Spleen (tissue), 13 donors: ENCODE measurements at places on chromosomes 4 and X. TPM values are rescaled to one million over a fixed set of nuclear protein-coding genes. Genes with fewer than 3 reads are reported as not detected.

- DNase-seq: no peak
These were observed 50.8 kb downstream of the ANAPC4 start for GRCh38 chr4:25427871-25428270.

DNA sequence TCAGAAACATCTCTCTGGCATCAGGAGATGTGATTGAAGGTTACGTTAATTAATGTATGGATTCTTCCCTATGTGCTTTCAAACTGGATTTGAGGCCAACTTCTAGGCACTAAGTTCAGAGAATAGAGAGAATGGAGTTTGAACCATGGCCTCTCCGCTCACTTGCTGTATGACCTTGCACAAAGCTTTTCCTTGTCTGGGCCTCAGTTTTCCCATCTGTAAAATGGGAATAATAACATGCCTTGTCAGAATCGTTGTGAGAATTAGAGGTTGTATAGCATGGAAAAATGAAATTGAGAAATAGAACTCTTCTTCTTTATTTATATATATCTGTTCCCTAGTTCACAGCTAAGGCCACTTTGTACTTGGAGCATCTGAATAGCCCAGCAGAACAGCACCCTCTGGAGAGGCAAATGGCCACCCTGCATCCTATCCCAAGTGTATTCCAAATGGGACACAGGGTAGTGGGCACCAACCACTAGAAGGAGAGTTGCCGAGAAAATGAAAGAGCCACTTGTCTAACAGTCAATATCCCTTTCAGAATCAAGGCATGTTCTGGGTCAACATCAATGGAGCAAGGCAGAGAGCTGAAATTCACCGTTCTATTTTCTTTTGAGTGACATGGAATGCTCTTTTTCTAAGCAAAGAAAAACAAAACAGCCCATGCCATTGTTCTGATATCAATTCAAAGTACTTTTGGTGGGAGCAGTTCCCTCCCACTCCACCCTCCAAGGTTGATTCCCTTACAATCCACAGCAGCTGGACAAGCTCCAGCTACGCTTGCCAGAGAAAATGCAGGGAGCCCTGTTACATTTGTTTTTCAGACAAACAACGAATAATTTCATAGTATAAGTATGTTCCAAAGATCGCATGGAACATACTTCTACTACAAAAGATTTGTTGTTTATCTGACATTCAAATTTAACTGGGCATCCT is 23.3 kb upstream of the MTM1 start:
- no peak for DNase-seq

- DNase-seq: no peak
These were observed 608.1 kb downstream of the MID1IP1 start for GRCh38 chrX:39409246-39409917.

DNA sequence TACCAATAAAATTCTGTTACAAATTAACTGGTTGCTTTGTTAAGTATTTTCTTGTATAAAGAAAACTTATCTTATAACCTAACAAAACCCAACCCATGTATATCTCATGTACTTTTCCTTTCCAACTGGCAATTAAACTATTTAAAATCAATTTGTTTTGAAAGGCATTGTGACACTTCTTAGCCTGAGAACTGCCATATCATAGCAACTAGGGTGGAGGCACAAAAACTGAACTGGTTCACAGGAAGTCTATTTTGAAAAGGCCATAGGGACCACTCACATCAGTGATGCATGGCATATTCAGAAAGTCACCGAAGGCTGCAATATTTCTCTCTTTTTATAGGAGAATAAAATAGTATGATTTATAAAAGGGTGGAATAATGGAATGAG is 40.5 kb upstream of the ARSJ start:
- no peak for DNase-seq

DNA sequence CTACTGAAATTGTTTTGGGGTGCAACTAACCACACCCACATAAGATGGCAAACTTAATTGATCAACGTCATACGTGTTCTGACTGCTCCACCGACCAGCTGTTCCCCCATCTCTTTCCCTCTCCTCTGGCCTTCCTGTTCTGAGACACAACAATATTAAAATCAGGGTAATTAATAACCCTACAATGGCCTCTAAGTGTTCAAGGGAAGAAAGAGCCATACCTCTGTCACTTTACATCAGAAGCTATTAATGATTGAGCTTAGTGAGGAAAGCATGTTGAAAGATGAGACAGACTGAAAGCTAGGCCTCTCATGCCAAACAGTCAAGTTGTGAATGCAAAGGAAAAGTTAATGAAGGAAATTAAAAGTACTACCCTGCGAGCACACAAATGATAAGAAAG is 173.9 kb upstream of the FTHL17 start:
- no peak for DNase-seq

DNA sequence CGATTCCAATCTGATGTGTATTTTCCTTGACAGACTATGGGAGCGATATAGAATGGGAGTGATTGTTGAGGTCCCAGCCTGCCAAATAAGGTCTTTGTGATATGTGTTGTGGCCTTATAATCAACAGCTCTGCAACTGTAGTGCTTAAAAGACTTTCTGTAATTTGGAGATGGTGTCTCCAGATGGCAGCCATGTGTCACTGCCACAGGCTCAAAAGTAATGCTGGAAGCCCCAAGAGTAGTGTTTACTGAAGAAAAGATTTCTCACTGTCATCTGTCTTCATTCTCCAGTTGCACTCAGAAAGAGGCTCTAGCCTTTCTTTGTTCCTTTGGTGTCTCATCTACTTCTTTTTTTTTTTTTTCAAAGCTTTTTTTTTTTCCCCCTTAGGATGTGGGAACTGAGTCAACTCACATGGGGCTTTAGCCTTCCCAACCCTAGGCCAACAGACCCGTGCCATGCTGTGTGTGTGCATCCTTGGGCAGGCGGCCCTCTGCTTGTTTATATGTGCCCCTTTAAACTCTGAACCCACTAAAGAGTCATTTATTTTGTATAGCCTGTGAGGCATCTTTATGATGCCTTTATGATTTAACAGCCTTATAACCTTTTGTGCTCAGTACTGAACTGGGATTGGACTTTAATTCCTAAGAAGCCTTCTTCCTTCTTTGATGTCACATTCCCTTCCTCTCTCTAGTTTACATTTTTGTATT is 15.6 kb downstream of the SRPX2 start:
- no peak for DNase-seq

- no peak for DNase-seq
These were observed 6.7 kb downstream of the IRAK1 start for GRCh38 chrX:154013001-154013421.

Gene TMEM164
- polyA plus RNA-seq: 4.0 TPM

Gene TGIF2LX
- not detected for polyA plus RNA-seq

Gene SLC2A9
- polyA plus RNA-seq: 1.5 TPM

Gene SSX2
- polyA plus RNA-seq: not detected

Gene FOXO4
- 5.8 TPM for polyA plus RNA-seq

Gene WFS1
- polyA plus RNA-seq: 8.0 TPM

Gene AKAP14
- polyA plus RNA-seq: not detected

Gene MAP7D2
- 0.20 TPM for polyA plus RNA-seq
